ENCODE measurements at places on chromosomes 13 and 19.
A peak's percentile ranks its signal among the peaks of the same experiment; 100 is the strongest.

- no peak for DNase-seq
These were observed 11.9 kb upstream of the SULT2B1 start for GRCh38 chr19:48540110-48540509.

DNA sequence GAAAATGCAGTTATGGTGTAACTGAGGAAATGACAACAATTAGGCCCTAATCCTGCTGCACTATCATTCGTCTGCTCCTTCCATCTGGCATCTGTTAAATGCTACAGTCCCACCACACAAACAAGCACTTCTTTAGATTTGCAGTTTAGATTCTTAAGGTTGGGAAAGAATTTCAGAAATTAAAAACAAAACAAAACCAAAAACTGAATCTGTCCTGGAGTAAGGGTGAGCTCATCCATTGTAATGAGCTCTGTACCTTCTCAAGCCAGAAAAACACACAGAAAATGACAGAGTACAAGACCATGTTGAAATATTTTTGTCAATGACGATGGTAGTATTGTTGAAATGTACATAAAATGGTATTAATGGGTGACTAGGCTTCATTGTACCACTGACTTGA, 28.3 kb downstream of the SMAD9 start:
- DNase-seq = no peak

DNA sequence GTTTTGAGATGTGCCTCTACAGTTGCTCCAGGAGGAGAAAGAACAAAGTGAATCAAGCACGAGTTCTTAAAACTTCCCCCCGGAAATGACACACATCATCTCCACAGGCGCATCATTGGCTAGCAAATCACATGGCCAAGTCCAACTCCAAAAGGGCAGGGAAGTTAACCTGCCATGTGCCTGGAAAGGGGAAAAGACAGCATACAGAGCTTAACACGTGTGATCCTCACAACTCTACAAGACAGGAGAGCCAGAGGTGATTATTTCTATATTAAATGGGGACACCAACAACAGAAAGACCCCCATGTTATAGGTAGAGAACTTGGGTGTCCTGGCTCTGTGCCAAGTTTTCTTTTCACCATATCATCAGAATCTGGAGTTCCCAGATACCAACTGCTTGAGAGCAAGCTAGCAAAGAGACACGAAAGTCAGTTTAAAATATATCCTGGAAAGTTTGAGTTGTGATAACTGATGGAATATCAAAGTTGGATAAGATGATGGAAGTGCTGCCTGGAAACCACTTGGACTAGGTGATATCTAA, 871.1 kb downstream of the UQCRFS1 start:
- no peak for DNase-seq

DNA sequence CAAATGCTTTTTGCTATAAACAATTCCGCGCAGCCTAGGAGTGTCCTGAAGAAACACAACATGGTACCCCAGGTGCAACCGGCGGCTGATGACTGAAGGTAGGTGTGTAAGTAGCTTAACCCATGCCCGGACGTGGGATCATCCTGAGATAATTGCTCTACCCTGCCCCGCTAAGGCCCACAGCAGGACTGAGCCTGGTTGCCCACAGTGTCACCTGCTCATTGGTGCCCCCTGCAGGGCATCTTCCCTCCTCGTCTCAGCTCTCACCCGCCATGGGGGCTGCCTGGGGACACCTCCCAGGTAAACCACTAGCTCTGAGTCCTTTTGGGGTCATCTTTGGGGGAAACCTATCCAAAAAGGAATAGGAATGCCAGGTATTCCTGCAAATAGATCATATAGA, 22.3 kb downstream of the TMEM161A start:
- no peak for DNase-seq

GRCh38 chr13:95191821-95192563, 109.3 kb downstream of the ABCC4 start:
- DNase-seq = peak; percentile 54

GRCh38 chr19:54576411-54576976, 2.9 kb downstream of the LILRA2 start:
- DNase-seq = no peak

DNA sequence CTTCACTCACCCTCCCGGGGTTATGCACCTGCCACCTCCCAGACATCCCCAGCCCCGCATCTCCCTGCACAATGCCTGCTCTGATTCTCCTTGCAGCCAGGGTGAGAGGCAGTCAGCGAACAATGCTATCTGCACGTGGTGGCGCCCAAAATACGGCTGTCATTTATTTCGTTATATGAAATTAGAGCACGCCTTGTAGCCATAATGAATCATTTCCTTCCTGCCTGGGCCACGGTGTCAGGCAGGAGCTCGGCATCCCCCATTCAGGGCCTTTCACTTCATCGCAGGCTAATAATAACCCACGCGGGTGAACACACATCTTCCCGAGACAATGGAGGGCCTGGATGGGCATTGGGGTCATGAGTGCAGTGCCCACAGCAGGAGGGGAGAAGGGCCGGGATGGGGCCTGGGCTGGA, 143.8 kb upstream of the ZNF507 start:
- DNase-seq = no peak

DNA sequence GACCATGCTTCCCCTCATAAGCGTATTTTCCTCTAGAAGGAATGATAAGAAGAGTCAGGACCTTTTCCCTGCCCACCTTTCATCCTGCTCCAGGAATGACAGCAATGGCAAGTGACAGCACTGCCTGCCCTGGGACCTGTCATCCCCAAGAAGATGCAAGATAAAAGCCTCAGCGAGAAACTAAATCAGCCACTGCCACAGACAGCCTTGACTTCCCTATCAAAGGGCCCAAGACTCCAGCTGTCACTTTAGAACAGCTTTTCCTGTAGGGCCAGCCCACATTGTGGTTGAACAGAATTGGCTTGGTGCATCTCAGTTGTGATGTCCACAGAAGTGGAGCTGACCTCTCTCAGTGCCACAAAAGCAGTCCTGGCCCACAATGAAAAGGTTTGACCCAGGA, 1.1 kb downstream of the RAB8A start:
- DNase-seq = no peak

DNA sequence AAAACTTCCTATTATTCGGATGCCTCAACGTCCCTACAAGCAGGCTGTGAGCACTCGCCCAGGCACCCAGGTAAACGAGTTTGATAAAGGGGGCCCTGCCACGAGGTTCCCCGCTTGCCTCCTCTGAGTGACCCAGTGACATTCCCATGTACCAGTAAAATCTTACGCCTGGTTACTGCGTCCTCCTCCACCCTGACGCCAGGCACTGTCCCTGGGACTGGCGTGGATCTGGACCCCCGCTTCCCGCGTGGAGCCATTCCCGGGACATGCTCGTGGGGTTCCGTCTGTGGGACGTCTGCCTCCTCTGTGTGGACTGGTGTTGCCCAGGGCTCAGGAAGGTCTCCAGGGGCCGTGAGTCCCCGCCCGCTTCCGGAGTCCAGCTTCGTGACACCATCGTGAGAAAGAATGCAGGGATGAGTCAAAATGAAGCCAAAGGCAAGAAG, 407 bp upstream of the ZNF550 start:
- DNase-seq = peak; percentile 73

- DNase-seq = no peak
These were observed 224.9 kb downstream of the UQCRFS1 start for GRCh38 chr19:28988066-28988465.

- DNase-seq = no peak
These were observed 47.5 kb downstream of the NFIC start for GRCh38 chr19:3413796-3414327.

DNA sequence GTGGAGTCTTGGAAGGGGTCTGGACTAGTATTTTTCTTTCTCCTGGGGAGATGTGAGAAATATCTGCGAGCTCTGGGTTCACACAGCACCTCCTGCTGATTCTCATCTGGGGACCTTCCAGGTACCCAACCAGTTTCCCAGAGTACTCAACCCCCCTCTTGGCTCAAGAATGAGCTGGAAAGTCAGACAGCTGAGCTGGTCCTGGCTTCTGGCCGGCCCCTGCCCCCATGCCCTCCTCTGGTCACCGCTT, 2.2 kb upstream of the PDE4A start:
- no peak for DNase-seq

DNA sequence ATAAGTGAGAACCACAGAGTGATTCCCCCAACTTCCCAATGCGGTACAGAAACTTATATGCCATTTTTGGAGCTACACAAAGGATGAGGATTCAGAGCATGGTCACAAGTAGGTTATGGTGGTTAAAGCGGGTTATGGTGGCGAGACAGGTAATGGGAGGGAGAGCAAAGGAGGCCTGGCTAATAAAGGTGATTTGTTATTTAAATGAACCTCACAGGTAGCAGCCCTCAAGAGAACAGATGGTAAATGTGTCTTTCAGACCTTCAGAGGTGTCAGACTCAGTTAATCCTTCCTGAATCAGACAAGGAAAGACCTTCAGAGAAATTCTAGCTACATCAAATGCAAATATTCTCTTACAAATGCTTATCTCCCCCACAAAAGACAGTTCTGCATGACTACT, 1971.4 kb downstream of the OLFM4 start:
- no peak for DNase-seq

DNA sequence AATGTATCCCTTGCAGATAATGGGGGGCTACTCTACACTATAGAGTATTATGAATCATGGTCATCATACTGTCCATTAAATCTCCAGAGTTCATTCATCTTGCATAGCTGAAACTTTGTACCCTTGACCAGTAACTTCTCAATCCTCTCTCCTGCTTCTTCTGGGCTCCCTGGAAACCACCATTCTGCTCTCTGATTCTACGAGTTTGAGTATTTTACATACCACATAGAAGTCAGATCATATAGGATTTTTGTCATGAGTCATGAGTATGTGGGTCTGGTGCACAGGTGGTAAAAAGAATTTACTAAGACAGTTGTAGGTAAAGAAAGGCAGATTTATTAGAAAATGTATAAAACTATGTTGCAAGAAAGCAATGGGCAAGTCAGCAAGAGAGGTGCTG, 41.9 kb downstream of the WTIP start:
- DNase-seq = no peak

GRCh38 chr19:40279761-40280607, 5.2 kb downstream of the AKT2 start:
- no peak for DNase-seq

DNA sequence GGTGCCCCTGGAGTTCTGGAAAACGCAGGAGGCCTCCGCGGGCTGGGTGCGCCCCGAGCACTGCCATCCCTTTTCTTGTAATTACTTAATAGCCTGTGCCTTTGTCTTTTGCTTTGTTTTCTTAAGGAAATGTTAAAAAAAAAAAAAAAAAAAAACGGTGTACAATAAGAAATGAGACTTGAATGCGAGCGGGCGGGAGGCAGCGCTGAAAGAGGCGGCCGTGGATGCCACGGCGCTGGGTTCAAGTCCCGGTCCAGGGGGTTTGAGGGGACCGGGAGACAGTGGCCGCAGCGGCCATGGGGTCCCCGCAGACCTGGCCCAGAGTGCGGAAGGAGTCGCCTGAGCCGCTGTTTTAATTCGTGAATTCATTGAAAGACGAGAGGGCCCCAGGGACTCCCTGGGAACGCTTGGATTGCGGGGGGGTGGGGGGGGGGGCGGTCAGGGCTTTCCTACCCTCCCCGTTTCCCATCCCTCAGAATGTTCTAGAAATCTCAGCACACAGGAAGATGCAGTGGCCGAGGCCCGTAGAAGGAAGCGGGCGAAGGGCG, 349.2 kb upstream of the ARGLU1 start:
- DNase-seq = no peak
